ENCODE measurements at places on chromosomes 7 and 10.

DNA sequence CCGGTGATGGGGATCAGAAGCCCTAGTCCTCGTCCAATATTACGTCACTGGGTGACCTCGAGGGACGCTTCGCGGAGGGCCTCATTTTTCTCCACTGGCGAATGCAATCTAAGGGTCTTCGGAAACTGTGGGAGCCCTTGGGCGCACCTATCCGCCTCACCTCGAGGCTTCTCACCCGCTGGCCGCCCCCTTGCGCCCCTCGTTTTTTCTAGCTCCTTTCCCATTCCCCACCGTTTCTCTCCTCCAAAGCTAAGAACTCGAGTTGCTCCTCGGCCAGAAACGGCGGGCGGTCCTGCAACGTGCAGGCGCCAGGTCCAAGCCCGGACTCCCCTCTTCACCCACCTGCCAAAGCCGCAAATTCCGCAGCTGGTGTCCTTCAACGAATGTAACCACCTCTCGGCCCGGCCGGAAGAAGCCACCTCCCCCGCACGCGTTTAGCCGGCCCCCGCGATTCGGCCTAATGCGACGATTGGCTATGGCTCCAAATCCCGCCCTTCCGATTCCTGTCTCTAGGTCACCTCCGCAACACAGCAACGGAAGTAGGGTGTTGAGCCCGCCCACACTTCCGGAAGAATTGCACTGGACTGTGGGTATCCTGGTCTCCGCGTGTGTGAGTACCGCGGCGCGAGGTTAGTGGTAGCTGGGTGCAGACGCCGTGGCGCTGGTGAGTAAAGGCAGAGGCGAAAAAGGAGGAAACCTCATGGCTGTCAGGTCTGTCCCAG, at the start of the genes ATP5MK and PDCD11:
ATP5MK (minus strand) TSS at position 409 of the 722 bp plus-strand sequence. CDS start 4,018 bp downstream, outside the sequence.
PDCD11 (plus strand) TSS at position 560 of the 722 bp plus-strand sequence. CDS start 1,801 bp downstream, outside the sequence.
- DNase-seq: peak; percentile 98

DNA sequence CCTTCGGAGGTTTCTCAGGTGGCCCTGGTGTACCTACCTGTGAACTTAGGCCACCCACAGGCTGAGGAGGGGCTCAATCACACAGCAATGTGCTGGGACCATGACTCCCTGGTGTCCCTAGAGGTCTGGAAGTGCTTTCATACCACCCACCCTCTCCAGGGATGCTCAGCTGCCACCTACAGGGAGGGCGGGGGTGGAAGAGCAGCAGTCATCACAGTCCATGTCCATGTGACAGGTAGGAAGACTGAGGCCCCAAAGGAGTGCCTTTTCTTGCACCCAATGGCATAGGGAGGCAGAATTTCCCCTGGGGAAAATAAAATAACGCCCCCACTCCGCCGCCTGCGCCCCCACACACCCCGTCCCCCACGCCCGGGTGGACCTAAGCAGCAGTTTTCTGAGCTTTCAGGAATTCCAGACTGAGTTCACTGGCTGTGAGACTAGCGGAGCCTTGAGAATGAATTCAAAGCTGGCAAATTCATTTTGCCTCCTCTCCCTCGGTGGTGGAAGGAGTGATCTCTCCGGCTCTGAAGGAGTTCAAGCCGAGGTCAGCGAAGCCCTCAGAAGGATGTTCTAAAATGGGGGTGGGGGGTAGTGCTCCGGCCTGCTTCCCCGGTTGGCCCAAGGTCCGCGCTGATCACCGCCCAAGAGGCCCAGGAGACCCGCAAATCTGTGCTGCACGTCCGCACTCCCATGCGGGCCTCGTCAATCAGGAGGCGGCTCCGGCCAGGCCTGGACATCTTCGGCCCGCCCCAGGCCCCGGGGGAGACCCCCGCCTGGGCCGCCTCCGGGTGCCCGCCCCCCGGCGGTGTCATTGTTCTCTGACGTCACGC, 2.1 kb upstream of the ZMIZ1 start:
- DNase-seq: no peak

DNA sequence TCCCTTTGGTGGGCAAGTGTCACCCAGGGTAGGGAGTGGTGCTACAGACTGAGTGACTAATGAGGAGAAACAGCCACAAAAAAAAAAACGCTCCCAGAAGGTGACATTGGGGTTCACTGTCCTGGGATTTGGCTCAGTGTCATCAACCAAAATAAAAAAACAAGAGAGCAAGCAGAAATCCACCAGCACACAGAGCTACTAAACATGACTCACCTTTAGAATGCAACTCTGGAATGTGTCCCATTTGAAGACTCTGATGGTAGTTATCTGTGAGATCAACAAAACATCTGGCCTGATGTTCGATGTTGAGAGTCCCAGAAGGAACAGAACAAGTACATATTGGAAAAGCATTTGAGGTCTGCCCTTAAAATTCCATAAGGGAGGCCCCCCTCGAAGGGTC, 200.3 kb upstream of the LYZL2 start:
- DNase-seq: no peak

GRCh38 chr10:101140950-101141615, 10.0 kb downstream of the TLX1 start:
- DNase-seq: no peak

DNA sequence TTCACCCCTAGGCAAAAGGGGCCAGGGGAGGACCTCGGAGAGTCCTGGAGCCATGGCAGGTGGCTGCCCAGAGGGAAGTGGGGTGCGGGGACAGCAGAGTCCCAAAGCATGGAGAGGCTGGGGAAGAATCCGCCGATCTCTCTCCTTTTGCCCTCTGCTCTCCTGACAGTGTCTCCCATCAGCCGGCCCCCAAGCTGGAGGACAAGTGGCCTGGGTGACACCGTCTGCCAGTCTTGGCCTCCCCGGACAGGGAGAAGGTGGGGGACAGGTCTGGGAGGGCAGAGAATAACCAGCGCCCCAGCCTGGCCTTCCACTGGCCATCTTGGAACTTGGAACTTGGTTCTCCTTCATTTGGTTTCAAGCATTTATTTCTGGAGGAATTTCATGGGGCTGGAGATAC, 77.9 kb downstream of the CAMK1D start:
- no peak for DNase-seq

DNA sequence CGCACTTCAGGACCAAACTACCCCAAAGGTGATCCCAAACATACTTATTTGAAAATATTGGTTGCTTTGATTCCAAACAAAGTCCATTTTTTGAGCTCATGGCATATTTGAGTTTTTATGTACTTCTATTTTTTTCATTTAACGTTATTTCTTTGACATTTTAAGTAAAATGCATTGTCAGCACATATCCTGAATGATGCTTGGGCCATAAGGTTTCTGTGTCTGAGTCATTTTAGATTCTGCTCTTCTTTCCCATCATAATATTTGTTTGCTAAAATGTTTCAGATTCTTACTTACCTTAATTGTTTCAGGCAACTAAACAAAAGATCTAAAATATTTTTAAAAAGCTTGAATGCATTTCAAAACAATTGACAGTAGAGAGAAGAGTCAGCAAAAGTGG, 998.2 kb downstream of the REEP3 start:
- no peak for DNase-seq

DNA sequence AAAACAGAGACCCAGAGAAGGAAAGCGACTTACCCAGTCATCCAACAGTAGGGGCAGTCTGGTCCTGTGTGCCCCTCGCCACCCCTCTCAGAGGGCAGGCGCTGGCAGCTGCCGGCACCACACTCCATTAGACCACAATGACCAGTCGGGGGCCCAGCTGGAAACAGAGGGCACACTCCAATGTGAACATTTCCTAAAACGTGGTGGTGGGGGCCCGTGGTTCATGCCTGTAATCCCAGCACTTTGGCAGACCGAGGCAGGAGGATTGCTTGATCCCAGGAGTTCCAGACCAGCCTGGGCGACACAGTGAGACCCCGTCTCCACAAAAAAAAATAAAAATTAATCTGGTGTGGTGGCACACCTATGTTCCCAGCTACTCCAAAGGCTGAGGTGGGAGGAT, 912 bp upstream of the OAT start:
- DNase-seq: no peak

DNA sequence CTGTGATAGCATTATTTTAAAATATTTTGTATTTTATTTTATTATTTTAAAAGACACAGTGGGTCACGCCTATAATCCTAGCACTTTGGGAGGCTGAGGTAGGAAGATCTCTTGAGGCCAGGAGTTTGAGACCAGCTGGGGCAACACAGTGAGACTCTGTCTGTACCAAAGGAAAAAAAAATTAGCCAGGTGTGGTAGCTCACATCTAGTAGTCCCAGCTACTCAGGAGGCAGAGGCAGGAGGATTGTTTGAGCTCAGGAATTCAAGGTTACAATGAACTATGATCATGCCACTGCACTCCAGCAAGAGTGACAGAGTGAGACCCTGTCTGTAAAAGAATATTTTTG, 37.1 kb downstream of the FBXL13 start:
- DNase-seq: no peak

- DNase-seq: no peak
These were observed 7.3 kb downstream of the CDHR1 start for GRCh38 chr10:84201682-84202081.

DNA sequence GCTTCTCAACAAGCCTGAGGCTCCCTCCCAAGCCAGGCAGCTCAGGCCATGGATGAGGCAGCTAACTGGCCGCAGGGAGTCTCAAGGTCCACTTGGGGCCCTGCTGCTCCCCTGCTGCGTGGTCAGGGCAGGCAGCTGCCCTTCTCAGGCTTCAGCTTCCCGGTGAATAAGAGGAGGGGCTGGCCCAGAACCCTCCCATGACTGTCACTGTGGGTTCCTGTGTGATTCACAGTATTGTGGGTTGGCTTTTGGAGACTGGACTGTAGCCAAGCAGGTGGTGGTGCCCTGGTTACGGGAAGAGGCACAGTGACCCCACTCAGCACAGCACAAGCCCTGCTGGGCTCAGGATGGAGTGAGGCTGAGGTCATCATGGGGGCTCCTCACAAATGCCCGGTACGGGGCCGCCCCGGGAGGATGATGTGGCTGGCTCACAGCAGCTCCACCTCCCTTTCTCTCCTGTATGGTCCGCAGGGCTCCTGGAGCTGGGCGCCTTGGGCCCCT, 189.8 kb downstream of the HECW1 start:
- DNase-seq: no peak

DNA sequence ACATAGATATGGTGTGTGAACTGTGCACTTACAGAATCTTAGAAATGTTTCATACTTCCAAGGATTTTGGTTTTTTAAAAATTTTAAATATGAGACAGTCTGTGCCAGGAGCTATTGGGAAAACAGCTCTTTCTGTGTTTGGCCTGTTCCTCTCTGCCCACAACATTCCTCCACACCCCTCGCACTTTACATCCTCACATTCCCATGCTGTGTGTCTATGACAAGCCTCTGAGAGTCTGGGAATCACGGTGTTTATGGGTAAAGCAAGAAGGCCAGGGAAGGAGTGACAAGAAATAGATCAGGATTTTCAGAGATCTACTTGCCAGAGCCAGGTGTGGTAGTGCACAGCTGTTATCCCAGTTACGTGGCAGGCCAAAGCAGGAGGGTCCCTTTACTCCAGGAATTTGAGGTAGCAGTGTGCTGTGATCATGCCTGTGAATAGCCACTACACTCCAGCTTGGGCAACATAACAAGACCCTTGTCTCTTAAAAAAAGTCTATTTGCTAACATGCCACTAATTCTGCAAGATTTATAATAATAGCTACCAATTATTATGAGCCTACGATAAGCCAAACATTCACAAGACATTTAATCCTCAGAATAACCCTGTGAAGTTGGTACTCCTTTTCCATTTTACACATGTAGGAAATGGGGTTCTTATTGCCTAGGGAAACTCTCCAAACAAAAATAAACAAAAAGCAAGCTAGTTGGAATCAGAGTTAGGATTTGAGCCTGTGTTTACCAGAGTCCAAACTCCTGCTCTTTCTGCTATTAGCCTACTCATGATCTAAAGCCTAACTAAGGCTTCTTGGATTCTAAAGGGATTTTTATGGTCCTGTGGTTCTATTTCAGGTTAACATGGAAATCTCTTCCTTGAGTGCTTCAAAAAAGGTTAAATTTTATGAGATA, 168.3 kb upstream of the SP8 start:
- DNase-seq: no peak

DNA sequence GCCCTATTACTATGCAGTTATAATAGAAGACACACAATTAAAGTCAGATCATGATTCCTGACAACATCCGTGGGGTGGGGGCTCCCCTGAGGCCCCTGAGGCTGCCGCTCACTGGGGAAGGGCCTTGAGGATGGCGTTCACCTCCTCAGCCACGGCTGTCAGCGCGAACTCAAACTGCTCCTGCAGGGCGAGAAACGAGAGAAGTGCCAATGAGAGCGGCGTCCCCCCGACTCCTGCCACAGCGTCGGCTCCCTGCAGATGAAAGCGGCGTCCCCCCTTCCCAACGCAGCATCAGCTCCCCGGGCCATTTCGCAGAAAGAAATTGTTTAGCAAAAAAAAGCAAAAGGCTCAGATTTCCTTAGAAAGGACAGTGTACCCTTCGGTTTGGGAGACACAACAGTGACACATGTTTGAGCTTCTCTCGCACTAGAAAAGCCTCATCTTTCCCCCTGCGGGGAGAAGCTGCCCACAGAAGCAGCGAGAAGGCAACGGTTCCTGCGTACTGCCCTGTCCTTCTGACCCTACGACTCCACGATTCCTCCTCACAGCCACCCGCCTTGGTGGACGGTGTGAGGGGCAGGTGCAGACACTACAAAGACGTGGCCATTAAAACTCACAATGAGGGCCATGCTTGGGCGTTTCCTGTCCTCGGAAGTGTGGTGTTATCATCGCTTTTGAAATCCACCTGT, 203.9 kb downstream of the DNAJB6 start:
- DNase-seq: no peak

DNA sequence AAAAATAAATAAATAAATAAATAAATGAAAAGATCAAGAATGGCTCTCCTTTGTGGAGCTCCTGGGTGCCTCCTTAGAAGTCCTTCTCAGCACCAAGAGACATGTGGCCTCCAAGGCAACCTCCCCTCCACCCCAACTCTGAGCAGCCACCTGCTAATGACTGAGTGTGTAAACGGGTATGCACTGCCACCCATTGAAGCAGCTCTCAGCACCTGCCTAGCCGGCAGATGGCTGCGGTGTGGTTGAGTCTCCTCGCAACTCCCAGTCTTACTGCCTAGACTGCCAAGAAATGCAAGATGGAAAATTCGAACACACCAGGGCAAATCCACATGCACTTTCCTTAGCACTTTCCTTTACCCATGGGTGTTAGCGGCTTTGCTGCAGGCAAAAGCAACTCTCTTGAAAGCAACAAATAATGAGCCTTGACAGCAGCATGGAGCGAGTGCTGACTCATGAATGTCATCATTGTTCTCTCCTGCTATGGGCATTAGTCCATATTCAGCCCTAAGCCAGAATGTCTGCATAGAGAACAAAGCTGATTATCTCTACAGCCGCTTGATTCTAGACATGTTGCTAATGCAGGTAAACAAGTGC, 913.9 kb upstream of the AUTS2 start:
- no peak for DNase-seq

DNA sequence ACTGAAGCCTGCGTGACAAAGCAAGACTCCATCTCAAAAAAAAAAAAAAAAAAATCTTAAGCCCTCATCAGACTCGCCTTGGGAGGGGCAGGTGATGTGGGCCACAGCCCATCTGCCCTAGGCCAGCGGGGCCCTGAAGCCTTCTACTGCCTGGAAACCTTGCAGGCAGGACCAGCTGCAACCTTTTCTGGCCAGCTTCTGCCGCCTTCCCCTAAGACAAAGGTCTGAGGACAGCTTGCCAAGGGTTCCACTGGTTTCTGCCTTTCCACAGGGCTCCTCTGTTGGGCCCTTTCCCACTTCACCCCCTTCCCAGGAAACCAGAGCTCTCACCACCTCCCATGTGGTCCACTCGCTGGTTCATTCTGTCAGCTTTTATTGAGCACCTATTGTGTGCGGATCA, 35.2 kb downstream of the UBTD1 start:
- no peak for DNase-seq

Data from thoracic aorta (tissue), 2 donors.